ENCODE measurements at places on chromosomes 5 and 9.

GRCh38 chr9:101508211-101508610 is 25.4 kb upstream of the RNF20 start:
- no peak for DNase-seq

DNA sequence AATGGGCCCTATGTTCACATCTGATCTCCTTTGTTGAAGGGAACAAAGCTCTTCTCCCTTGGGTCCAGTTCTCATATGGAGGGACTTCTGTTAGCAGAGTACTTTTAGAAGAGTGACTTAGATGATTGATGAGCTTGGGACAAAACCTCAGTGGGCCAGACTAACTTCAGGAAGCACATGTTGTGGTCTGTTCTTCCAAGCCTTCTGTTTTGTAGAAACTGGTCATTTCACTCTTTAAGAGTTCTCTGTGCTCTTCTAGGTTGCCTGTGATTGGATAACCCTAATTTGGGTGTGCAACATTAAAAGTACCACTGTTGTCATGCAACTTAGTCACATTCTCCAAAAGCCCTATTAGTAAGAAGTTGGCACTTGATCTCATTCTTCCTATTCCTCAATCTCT is 183.5 kb upstream of the ACO1 start:
- no peak for DNase-seq

GRCh38 chr5:110159202-110159601 is 469.5 kb downstream of the MAN2A1 start:
- DNase-seq = no peak

- no peak for DNase-seq
Measured at GRCh38 chr9:36093384-36093783, 43.1 kb upstream of the GLIPR2 start.

GRCh38 chr5:10498350-10498749 is 56.7 kb downstream of the ROPN1L start:
- no peak for DNase-seq

DNA sequence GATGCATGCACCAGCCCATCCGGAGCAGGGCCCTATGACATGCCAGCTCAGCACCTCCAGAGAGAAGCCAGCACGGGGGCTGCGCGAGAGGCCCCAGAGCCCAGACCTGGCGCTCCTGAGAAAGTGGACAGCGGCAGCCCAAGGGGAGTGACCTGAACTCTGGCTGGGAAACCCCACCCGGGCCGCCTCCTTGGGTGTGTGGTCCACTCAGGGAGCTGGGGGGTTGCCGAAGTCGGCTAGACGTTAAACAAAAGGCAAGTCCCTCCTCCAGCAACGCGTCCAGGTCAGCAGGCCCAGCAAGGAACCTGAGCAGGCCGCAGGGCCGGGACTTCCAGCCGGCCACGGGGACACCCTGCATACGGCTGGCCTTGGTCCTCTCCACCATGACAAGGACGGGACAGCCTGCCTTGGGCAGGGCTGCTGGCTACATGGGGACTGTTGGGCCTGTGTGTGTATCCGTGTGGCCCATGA is 35.7 kb downstream of the NACC2 start:
- DNase-seq = no peak

DNA sequence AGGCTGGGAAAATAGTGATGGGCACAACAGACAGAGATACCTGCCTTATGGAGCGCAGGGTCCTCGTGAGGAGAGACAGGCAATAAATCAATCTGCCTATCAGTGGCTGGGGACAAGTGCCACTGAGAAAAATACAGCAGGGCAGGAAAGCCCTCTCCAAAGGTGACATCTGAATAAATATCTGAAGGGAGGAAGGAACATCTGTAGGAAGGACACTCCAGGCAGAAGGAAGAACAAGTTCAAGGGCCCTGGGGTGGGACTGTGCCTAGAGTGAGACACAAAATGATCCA is 53.7 kb upstream of the SLC25A51 start:
- no peak for DNase-seq

- DNase-seq = no peak
Measured at GRCh38 chr5:172886974-172887501, 53.0 kb downstream of the ERGIC1 start.

GRCh38 chr9:6498982-6499381 is 86.0 kb downstream of the UHRF2 start:
- no peak for DNase-seq

DNA sequence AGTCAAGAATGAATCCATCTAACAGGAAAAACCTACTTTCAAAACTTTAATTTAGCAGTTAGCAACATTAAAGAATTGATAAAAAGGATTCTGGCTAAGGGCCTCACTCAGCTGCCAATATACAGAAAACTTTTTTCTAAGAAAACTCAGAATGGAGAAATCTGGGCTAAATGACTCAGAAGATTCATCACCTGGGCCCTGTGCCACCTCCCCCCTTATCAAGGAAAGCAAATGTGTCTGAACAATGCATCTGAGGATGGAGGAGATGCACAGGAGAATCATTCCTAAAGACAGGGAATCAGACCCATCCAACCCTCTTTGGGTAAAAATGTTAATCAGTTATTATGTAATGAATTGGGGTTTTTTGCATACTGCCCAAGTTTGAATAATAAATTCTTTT is 592.0 kb upstream of the DMAC1 start:
- no peak for DNase-seq

DNA sequence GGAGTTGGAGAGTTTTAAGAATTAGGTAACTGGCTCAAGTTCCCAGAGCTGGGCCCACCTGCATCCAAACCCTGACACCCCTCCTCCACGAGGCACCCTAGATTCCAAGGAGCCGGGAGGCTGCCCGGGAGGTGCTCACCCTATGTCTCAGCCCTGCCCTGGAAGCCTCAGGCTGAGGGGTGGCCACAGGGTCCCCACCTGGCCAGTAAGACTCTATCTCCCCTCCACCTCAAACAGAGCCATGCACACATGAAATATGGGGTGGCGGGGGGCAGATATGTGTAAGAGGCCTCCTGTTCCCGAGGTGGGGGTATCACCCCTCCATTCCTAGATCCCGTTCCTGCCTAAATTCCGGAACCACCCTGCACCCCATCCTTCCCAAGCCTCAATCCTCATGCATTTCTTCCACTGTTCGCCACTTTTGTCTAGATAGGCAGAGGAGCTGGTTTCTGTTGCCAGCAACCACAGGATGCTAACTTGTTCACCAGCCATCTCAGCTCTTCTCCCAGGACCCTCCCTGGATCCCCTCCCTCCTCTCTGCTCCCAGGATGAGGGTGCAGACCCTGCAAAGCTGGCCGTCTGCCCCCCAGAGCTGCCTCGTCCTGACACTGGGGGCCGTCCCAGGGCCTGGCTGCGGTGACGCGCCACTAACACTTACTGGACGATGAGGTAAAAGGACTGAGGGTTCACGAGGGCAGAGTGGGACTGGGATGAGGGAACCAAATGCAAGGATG is 44.1 kb downstream of the COL23A1 start:
- DNase-seq = no peak

- DNase-seq = no peak
Measured at GRCh38 chr5:109779036-109779735, 89.5 kb downstream of the MAN2A1 start.

- DNase-seq = no peak
Measured at GRCh38 chr5:9818340-9818845, 188.2 kb upstream of the TAS2R1 start.

GRCh38 chr5:154849791-154850201 is 607 bp downstream of the FAXDC2 start:
- DNase-seq = no peak

GRCh38 chr5:135028791-135029476 is 5.1 kb downstream of the PITX1 start:
- DNase-seq = no peak

DNA sequence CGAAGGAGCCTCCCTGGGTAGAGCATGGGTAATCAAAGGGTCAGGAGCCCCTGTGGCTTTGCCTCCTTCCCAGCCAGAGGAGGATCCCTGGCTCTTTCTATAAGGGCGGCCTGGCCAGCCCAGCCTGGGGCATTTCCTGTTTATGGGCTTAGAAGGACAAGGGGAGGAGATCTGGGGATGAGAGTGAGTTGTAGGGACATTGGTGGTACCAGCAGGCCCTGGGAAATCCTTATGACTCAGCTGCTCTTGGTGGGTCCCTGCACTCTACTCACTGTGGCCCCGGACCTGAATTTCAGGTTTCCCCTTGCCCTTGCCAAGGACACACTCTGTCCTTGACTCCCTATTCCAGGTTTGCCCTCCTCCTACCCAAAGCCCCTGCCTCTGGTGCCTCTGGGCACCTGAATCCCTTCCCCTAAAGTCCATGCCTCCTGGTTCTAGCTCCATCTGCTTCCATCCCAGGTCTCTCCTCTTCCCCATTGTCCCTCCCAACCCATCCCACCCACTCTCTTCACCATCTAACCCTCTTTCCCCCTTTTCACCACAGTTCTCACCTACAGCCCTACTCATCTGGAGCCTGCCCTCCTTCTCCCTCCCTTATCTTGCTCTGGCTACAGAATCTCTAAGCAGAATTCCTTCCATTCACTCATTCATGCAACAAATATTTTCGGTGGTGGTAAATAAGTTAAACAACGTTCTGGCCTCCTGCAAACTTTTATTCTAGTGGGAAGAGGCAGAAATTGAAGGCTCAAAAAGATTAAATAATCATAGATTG is 34.9 kb downstream of the PCDH1 start:
- no peak for DNase-seq

GRCh38 chr5:155953335-155953734 is 373.6 kb upstream of the SGCD start:
- DNase-seq = no peak

GRCh38 chr9:129889941-129890717 is 54.9 kb downstream of the USP20 start:
- DNase-seq = peak; percentile 43

DNA sequence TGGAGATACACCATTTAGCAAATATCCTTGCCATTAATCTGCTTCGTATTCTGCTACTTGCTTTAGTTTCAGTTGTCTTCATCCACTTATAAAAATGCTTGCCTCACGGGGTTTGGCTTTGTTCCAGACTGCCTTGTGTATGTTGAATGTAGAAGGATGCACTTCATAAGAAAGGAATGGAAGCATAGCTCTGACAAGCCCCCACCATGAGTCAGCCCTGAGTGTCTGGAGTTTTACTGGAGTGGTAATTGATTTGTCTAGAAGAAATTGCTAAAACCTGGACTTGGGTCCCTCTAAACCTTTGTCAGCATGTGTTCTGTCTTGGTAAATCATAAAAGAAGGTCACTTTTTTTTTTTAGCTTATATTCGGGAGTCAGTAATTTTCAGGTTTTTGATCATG is 4.6 kb downstream of the TEX48 start:
- DNase-seq = no peak

DNA sequence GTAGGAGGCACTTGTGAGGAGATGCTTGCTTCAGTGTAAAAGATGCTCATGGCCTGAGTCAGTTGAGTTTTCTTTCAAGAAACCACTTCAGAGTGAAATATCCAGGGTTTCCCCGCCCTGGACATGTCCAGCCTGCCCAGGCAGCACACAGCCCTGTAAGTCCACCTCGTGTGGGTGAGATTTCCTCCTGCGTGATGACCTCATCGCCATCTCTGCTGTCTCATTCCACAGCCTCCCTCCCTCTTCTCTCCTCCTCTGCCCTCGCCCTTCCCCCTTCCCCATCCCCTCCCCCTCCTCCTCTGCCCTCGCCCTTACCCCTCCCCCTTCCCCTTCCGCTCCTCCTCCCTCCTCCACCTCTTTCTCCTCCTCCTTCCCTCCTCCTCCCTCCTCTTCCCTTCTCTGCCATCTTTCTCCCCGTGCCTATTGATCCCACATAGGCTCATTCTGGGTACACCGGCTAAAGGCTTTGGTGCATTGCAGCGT is 34.0 kb upstream of the NCS1 start:
- DNase-seq = no peak

GRCh38 chr9:18941060-18941740 is 91.8 kb downstream of the SAXO1 start:
- no peak for DNase-seq

DNA sequence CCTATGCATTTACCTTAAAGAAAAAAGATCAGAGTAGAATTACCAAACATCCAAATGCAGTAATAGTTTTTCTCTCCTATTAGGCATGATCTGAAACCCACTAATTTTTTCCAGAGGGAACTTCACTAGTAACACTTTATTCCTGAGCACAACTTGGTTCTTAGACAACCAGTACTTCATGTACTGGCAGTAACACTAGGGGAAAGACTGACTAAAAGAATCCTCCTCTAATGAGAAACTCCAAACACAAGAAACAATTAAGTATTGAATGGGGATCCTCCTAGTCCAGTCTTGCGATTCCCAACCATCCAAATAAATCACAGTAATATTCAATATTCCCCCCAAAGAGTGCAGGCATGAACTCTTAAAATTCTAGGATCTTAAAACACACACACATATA is 48.9 kb downstream of the ZNF608 start:
- no peak for DNase-seq

DNA sequence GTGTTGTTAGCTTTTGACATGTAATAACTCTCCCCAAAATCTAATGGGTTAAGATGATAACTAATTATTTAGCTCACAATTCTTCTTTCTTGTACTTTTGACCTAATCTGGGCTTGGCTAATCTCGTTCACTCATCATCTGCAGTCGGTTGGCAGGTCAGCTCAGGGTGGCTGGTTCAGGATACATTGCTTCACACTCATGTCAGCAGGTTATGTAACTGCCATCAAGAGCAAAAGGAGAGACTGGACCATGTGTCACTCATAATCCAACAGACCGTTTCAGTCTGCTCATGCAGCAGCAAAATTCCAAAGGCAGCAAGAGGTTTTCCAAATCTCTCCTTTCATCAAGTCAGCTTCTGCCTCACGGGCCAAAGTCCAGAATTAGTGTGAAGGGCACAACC is 998.4 kb upstream of the CTNND2 start:
- no peak for DNase-seq

- DNase-seq = no peak
Measured at GRCh38 chr9:5562806-5563416, 52.6 kb downstream of the PDCD1LG2 start.

DNA sequence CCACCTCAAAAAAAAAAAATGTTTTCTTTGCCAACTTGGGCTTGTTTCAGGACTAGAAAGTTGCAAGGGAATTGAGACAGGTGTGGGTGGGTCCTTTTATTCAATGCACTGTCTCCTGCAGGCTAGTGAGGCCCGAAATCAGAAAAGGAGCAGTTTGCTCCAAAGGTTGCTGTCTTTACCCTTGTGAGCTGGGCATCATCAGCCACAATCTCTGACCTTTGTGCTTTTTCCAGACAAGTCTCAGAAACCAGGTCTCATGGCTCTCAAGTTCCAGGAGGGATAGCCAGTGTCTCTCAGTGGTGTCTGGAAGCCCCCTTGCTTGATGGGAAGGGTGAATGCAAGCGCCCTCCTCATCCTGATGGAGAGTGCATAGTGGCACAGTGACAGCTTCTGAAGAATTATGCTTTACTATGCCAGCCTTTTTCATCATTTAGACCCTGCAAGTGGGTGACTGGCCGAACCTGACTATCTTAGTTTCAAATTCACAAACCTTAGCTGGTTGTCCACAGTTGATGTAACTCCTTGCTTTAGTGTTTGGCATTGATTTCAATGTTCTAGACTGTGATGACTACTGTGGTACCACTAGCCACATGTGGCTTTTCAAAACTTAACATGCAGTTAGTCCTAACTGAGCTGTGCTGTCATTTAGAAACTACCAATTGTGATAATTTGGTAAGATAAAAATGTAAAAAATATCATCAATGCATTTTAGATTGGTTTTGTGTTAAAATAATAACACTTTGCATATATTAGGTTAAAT is 468.6 kb downstream of the GADD45G start:
- no peak for DNase-seq

GRCh38 chr5:103425686-103426454 is 136.7 kb downstream of the NUDT12 start:
- DNase-seq = no peak
